Central memory CD8-positive, alpha-beta T cell (primary cell): ENCODE measurements at places on chromosomes 11 and 22.
A peak's percentile ranks its signal among the peaks of the same experiment; 100 is the strongest.

GRCh38 chr11:4626207-4627099, 10.8 kb upstream of the OR51D1 start:
- no peak overlapping the region for H3K27ac ChIP-seq
- H3K4me1 ChIP-seq, result no peaks in the 10 kb centered on the region
- peaks cover 59% of the 10 kb centered on the region for H3K27me3 ChIP-seq
- DNase-seq, result peak; percentile 21

DNA sequence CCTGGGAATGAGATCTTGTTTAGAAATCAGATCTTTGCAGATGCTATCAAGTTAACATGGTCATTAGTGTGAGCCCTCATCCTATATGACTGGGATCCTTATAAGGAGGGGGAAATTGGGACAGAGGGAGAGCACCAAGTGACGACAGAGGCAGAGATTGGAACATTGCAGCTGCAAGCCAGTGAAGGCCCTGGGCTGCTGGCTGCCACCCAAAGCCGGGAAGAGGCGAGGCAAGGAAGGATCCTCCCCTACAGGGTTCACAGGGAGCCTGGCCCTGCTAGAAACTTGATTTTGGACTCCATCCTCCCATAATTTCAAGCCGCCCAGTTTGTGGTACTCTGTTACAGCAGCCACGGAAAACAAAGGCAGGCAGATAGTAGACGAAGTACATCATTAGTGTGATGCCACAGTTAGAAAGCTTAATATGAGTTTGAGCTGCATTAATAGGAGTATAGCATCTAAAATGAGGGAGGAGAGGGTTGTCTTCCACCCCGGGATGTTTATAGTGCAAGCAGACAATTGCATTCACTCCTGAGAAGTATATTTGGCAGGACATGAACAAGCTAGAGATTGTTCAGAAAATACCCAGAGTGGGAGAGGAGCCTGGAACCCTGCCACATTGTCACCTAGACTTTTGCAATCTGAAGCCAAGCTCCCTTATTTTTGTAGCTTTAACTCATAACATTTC, 56.8 kb upstream of the CLMP start:
- no peaks in the 10 kb centered on the region for H3K36me3 ChIP-seq
- no peak for DNase-seq
- no peak overlapping the region for H3K27ac ChIP-seq
- peaks cover 50% of the 10 kb centered on the region for H3K27me3 ChIP-seq

DNA sequence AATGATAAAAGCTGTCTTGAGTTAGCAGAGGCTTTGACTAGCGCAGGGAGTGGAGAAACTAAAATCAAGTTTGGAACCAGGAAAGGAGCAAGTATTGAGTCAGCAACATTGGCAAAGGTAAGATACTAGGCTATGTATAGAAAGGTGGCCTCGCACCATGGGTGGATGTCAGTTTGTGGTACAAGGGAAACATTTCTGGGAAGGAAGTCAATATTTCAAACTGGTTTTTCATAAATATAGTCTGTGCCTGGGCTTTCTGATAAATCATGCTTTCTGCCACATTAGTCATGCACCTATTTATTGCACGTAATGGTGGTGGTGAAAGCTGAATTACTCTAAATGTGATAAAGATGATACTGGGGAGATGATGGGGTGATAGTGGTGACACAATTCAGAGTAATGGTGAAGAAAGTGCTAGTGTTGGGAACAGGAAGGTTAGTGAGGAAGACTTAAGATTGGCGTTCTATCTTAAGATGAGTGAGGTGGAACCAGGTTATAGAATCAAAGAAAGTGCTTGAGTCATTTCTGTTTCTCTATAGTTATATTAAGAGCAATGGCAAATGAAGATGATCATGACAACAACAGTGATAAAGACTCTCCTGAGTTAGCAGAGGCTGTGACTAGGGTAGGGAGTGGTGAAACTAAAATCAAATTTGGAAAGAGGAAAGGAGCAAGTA, 729.0 kb downstream of the FAM181B start:
- no peak for DNase-seq
- no peak overlapping the region for H3K4me3 ChIP-seq
- no peaks in the 10 kb centered on the region for H3K4me1 ChIP-seq
- no peaks in the 10 kb centered on the region for H3K27me3 ChIP-seq

DNA sequence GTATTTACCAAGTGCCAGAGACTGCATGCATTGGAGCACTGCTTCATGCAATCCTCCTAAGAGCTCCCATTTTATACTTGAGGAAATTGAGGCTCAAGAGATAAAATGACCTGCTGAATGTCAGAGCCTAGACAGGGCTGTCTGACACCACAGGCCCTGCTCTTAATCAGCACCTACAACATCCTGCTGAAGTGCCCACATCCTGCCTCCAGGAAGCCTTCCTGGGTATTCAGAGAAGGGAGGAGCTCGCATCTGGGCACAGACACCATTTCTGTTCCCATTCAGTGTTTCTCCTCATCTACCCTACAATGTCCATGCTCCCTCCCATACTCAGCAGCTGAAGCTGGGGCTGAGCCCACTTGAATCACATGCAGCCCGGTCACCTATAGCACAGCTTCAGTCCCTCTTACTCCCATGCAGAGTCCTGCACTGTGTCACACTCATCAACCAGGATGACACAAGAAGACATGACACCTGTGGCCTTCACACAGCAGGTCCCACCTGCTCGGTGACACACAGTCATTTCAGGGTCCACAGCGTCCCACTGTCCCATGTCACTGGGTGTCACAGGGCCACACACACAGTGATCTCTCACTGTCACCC, 53.1 kb downstream of the PDE2A start:
- no peak for DNase-seq
- no peaks in the 10 kb centered on the region for H3K27me3 ChIP-seq
- peaks cover 32% of the 10 kb centered on the region for H3K4me1 ChIP-seq
- H3K27ac ChIP-seq, result peak overlapping the region; percentile 21

DNA sequence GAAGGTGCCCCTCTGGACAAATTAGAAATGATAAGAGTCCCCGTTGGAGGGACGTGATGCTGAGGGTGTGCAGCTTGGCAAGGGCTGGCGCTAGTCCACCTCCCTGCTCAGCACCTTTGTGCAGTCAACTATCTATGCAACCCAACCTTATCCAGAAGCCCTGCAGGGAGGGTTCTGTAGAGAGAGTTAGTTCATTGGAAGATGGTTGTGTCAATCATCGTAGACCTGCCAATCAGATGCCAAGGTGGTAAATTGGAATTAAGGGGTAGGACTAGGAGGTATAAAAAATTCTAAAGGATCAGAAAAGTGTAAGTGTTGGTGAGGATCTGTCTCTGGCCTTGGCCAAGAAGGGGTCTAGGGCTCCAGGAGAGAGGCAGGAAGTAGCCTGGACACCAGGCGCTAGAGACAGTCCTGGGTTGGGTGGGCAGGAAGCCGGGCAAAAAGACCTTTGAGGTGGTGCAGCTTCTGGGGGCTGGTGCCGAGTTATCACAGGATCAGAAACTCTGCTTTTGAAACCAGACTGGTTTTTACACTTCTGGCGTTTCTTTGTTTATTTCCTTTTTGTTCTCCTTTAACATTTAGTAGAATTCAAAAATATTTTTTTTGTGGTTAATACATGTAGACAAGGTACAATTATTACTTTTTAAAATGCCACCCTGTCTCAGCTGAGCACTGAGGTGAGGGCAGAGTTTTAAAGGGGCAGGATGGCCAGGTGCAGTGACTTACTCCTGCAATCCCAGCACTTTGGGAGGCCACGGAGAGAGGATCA, 1.6 kb downstream of the C1QTNF6 start:
- peaks cover 3% of the 10 kb centered on the region for H3K36me3 ChIP-seq
- H3K4me3 ChIP-seq, result peak overlapping the region; percentile 63
- peak overlapping the region; percentile 45 for H3K27ac ChIP-seq

- H3K36me3 ChIP-seq, result no peaks in the 10 kb centered on the region
- H3K4me3 ChIP-seq, result no peak overlapping the region
Measured at GRCh38 chr11:24496386-24496735, 492 bp upstream of the LUZP2 start.

GRCh38 chr11:11390068-11390771, 37.2 kb upstream of the CSNK2A3 start:
- no peak overlapping the region for H3K27ac ChIP-seq
- H3K4me1 ChIP-seq, result no peaks in the 10 kb centered on the region
- H3K36me3 ChIP-seq, result no peaks in the 10 kb centered on the region
- peaks cover 26% of the 10 kb centered on the region for H3K27me3 ChIP-seq
- no peak for DNase-seq

GRCh38 chr11:93238956-93239355, 41.2 kb upstream of the SLC36A4 start:
- H3K36me3 ChIP-seq, result peaks cover 1% of the 10 kb centered on the region
- DNase-seq, result no peak
- no peaks in the 10 kb centered on the region for H3K4me1 ChIP-seq
- H3K4me3 ChIP-seq, result no peak overlapping the region
- peaks cover 54% of the 10 kb centered on the region for H3K27me3 ChIP-seq

GRCh38 chr22:48234011-48234410, 1471.6 kb downstream of the TBC1D22A start:
- DNase-seq, result no peak
- peaks cover 11% of the 10 kb centered on the region for H3K27me3 ChIP-seq
- peaks cover 1% of the 10 kb centered on the region for H3K36me3 ChIP-seq
- H3K4me1 ChIP-seq, result no peaks in the 10 kb centered on the region
- H3K27ac ChIP-seq, result no peak overlapping the region

- H3K27me3 ChIP-seq, result no peaks in the 10 kb centered on the region
- no peak overlapping the region for H3K4me3 ChIP-seq
Measured at GRCh38 chr11:57430952-57431351, 4.0 kb upstream of the SLC43A3 start.

- no peak overlapping the region for H3K27ac ChIP-seq
- DNase-seq, result no peak
- no peaks in the 10 kb centered on the region for H3K27me3 ChIP-seq
- no peaks in the 10 kb centered on the region for H3K4me1 ChIP-seq
- no peaks in the 10 kb centered on the region for H3K36me3 ChIP-seq
Measured at GRCh38 chr11:121405646-121406045, 46.5 kb upstream of the SORL1 start.

GRCh38 chr11:15560689-15561467, 446.2 kb downstream of the INSC start:
- H3K4me1 ChIP-seq, result no peaks in the 10 kb centered on the region
- H3K27ac ChIP-seq, result no peak overlapping the region
- DNase-seq, result no peak
- no peaks in the 10 kb centered on the region for H3K36me3 ChIP-seq
- H3K27me3 ChIP-seq, result no peaks in the 10 kb centered on the region
- no peak overlapping the region for H3K4me3 ChIP-seq

DNA sequence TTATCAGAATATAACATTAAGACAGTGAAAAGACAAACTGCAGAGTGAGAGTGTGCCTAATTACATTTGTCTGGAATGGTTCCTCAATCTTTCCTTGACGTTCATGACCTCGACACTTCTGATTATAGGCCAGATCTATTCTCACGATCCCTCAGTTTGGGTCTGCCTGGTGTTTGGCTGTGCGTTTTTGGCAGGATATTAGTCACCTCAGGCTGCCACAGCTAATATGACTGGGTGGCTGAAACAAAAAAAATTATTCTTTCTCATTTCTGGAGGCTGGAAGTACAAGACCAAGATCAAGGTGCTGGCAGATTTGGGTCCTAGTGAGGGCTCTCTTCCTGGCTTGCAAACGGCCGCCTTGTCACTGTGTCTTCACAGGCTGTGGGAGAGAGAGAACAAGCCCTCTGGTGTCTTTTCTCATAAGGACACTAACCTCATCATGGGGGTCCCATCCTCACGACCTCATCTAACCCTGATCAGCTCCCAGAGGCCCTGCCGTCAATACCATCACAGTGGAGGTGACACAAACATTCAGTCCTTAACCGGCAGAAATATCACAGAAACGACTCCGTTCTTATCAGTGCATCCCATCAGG, 23.2 kb downstream of the IFITM10 start:
- H3K4me3 ChIP-seq, result no peak overlapping the region
- no peak for DNase-seq
- no peaks in the 10 kb centered on the region for H3K36me3 ChIP-seq
- H3K4me1 ChIP-seq, result peaks cover 18% of the 10 kb centered on the region

GRCh38 chr11:126938718-126939117, 61.9 kb downstream of the KIRREL3 start:
- DNase-seq, result no peak
- no peaks in the 10 kb centered on the region for H3K27me3 ChIP-seq
- H3K4me3 ChIP-seq, result no peak overlapping the region
- no peaks in the 10 kb centered on the region for H3K36me3 ChIP-seq
- H3K27ac ChIP-seq, result no peak overlapping the region

DNA sequence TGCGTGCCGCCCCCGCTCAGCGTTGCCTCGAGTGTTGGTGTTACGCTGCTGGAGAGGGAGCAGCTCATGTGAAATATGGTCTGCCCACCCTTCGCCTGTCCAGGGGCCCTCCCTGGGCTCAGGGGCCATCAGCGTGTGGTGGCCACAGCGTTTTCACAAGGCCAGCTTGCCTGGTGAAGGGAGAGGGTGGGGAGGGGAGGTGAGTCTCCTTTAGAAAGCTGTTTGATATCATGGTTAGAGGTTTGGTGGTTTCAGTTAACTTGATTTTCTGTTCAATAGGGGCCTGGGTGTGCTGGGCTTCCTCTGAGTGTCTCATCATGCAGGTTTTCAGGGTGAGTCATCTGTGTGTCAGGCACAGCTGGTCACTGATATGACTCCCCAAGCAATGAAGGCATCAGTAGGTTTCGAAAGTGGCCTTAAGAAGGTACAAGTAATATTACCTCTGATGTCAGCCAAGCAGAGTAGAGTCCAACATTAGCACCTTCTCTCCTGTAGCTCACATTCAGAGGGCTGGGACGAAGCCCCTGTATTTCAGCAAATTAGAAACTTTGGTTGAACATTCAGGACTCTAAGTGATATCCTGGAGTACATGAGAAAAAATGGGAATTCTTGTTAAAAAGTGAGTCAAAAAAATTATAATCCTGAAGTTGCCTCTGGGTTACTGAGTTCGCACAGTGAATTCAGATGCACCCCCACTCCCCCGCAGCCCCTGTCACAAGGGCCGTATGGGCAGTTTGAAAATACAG, 172.5 kb downstream of the TBC1D22A start:
- H3K36me3 ChIP-seq, result peaks cover 12% of the 10 kb centered on the region
- DNase-seq, result no peak
- H3K27ac ChIP-seq, result peak overlapping the region; percentile 17
- H3K4me3 ChIP-seq, result no peak overlapping the region

DNA sequence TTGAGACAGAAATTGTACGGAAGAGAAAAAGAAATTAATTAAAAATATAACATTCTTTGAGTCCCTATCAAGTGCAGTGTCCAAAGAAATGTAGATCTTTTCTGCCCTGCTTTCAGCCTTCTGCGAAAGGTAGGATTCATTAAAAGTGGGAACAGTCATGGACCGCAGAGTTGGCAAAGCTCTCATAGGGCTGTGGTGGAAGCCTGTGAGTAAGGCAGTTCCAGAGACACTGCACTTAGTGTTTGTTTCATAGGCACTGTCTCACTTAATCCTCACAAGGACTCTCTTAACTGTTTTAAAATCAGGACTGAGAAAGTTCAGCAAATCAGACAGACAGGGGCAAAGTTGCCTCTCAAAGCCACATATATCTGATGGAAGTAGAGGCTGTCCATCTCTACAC, 5.5 kb downstream of the MRGPRX2 start:
- H3K4me3 ChIP-seq, result no peak overlapping the region
- H3K4me1 ChIP-seq, result peaks cover 20% of the 10 kb centered on the region
- H3K27me3 ChIP-seq, result no peaks in the 10 kb centered on the region
- H3K27ac ChIP-seq, result no peak overlapping the region

DNA sequence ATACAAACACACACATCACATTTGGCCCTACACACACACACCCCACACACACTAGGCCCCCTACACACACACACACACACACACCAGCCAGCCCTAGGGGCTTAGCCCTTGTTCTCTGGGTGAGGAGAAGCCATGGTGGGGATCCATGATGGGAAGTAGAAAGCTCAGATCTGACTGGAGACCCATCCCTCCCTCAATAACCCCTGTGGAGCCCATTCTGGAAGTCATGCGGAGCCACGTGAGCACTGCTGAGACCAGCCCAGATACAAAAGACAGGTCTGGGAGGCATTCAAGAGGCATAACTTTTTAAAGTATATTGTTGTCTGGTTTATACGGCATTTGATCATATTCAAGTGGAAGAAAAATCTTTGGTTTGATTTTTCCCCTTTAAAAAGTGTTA, 448.5 kb downstream of the SOX6 start:
- no peak overlapping the region for H3K4me3 ChIP-seq
- H3K4me1 ChIP-seq, result no peaks in the 10 kb centered on the region
- H3K27me3 ChIP-seq, result no peaks in the 10 kb centered on the region
- no peak for DNase-seq
